Activated T-helper 17 cell treated with anti-CD3 and anti-CD28 coated beads, Interleukin-2, amount 50 U/mL, for 72 hours (primary cell): ENCODE measurements at places on chromosomes 1 and 21.

- ATAC-seq, result no peak
Measured at GRCh38 chr1:231334079-231334666, 3.5 kb downstream of the EXOC8 start.

- no peak for ATAC-seq
Measured at GRCh38 chr1:228882771-228883450, 147.6 kb downstream of the RHOU start.

DNA sequence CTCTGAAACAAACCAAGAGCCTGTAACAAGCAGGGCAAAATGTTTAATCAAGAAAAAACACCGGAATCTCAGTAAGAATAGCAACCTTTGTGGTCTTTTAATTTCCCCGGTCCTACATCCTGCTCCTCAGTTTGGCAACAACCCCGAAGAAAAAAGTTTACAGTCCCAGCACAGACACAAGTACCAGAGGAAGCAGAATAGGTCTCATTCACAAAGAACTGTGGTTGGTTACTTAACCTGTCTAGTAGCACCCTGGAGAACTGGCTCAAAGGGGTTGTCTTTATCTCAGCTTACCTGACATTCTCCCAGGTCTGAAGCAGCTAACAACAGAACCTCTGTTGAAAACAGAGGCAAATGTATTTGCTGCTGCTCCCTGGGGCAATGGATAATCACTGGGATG lies 399.3 kb downstream of the AJAP1 start:
- ATAC-seq, result no peak

GRCh38 chr1:71435951-71436350 lies 355.1 kb upstream of the ZRANB2 start:
- ATAC-seq, result no peak

DNA sequence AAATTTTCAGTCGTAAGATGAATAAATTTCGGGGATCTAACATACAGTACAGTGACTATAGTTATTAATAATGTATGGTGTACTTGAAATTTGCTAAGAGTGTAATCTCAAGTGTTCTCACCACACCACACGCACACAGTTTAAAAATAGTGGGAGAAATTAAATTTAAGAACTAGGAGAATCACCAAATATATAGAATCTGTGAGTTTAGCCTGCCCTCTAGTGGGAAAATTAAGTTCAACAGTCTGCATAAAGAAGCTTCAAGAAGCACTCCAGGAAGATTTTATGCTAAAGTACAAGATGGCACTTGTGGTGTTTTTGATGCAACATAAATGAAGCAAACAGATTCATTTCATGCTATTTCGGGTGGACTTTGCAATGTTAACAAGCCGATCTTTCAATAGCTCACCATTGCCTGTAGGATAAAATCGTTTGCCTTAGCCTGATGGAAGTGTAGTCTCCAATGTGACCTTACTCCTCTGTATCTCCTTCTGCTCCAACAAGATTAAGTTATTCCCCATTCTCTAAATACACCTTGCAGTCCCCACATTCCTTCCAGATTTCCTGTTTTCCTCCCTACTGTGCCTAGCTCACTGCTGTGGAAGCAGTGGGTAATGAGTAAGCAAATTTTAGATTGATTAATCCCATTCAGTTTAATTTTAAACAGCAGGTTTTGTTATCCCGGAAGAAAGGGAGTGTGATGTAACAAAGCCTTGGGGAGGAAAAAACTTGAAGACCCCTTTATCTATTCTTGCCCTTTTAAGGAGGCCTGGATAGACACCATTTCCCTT lies 8.7 kb upstream of the PIK3C2B start:
- no peak for ATAC-seq

- ATAC-seq, result no peak
Measured at GRCh38 chr1:32635508-32636277, 14.7 kb downstream of the ZBTB8OS start.

DNA sequence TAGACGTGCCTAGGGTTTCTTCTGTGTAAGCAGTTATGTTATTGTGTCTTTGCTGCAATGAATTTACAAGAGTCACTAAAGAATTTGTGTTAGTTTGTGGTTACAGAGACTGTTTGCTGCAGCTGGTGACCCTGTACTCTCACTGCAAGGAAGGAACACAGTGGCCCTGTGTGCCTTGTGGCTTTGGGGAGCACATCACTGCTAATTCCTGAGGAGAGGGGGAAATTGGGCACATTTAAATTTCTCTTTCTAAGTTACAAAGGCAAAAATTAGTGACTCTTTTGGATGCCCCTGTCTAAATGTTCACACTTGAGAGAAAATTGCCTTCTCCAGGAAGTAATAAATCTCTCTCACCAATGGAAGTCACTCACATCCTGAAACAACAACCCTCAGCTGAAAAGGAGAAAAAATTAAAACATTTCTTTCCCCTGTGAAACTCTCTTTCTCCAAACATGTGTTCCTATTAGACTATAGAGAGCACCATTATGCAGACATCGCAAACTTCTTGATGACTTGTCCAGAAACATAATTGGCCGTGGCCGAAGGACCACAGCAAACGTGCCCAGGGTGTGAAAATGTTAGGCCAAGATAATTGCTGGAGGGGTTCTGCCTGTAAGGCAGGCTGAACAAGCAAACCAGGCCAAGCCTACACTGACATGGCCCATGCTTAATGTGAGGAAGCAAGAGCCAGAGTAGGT lies 32.3 kb upstream of the SPAG17 start:
- no peak for ATAC-seq

- ATAC-seq, result no peak
Measured at GRCh38 chr21:33751533-33751932, 109.2 kb downstream of the ITSN1 start.

DNA sequence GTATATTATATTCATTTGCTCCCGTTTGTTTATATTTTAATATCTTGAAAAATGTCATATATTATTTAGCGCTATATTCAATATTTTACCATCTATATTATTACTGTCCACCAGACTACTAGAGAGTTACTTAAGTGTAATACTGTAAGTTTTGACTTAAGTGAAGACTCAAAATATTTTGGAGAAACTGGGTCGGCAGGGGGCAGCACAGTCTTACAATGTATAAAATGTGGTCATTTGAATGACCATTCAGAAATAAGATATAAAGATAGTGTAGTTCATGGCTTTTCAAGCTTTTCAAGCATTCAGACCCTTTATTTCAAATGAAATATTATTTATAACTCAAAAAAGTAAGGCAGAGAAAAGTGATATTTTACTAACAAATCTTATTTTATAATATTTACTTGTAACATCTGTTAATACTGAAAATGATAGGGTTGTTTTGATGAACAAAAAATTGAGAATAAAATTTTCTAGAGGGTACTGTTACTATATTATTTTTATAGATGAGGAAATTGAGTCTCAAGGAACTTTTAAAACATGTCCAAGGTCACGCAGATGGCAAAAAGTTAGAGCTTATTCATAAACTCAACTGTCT lies 89.0 kb upstream of the SERTAD4 start:
- no peak for ATAC-seq

GRCh38 chr1:181038399-181038873 lies 4.7 kb downstream of the MR1 start:
- ATAC-seq, result peak; percentile 54

DNA sequence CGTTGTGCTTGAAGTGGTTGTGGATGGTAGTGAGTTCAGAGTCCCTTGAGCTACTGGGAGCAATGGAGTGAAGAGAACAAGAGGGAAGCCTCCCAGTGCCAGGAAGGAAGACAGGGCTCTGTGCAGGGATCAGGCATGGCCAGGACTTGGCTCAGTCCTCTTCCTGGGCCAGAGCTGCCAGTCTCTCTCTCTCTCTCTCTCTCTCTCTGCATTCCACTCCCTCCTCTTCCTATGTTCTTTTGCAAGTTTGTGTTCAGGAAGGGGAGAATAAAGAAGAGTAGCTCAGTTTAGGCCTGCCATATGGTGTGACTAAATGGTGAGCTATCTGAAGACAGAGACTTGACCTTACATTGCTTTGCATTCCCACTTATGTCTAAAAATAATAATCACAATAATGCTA lies 20.5 kb upstream of the RPTN start:
- ATAC-seq, result no peak

DNA sequence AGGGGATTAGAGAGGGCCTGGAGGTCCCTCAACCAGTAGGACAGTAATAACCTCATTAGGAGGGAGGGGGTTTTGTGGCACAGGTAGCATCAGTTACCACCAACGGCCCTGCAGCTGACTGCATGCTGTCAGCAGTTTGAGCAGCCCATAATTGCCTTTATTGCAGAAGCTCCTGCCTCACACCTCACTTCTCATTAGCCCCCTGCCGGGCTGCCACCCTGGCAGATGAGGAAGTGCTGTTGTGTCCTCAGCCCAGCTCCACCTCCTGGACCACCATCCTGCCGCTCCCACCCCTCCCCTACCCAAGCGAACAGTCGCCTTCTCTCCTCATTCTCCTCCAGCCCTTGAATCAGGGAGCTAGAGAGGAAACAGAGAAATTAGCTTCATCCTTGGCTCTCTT lies 237.4 kb downstream of the LMX1A start:
- no peak for ATAC-seq

GRCh38 chr1:228794173-228794572 lies 58.9 kb downstream of the RHOU start:
- ATAC-seq, result peak; percentile 66

DNA sequence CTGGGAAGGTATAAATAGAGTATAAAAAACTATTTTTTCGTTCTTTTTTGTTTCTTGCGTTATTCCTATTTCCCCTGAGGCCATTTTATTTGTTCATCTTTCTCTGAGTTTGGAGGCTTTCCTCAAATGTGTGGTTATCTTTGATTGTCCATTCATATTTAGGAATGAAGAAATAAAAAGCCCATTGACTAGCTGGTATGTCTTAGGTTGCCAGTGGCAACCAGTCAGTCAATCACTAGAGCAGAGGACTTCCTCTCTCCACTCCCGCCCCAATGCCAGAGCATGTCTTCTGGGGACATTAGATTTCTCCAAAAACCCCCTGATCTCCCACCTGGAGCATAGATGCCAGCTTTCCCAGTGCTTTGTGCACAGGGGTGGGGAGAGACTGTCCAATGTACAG lies 20.7 kb upstream of the FOXE3 start:
- ATAC-seq, result no peak

GRCh38 chr1:197195100-197195499 lies 48.6 kb upstream of the ASPM start:
- no peak for ATAC-seq

DNA sequence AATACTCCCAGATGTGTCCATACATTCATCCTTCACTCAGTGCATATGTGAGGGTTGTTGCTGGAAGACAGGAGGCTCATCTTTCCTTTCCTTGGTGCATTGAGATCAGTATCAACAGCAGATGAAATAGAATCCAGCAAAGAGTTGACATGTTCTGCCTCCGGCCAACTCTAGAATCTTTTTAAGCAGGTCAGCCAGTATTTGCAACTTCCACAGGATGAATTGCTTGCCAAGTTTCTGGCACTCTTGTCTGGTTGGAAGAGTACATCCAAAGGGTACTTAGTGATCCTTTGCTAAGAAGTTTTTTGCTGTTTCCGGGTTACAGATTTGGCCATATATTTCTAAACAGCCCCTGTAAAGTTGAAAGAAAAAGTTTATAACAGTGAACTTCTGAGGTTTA lies 21.1 kb downstream of the SYNC start:
- no peak for ATAC-seq

- ATAC-seq, result peak; percentile 99
Measured at GRCh38 chr1:113742515-113742914, 16.8 kb downstream of the PHTF1 start.

- no peak for ATAC-seq
Measured at GRCh38 chr1:184457500-184457899, 70.7 kb downstream of the C1orf21 start.

- no peak for ATAC-seq
Measured at GRCh38 chr1:43449708-43450069, 4.0 kb downstream of the HYI start.

DNA sequence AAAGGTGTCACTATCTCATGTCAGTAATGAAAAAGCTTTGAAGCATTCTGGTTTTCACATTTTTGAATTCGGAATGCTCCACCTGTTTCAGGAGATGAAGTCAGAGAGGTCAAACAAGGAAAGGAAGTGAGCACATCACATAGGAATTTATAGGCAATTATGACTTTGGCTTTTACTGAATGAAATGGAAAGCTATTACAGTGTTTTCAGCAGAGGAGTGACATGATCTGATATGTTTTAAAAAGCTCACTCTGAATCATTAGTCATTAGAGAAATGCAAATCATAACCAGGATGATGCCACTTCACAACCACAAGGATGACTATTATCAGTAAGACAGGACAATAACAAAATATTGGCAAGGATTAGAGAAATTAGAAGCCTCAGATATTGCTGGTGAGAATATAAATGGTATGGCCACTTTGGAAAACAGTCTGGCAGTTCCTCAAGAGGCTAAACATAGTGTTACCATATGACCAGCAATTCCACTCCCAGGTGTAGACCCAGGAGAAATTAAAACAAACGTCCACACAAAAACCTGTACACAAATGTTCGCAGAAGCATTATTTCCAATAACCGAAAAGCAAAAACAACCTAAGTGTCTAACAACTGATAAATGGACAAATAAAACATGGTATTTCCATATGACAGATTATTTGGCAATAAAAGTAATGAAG lies 7.5 kb downstream of the TAF1A start:
- peak; percentile 65 for ATAC-seq

DNA sequence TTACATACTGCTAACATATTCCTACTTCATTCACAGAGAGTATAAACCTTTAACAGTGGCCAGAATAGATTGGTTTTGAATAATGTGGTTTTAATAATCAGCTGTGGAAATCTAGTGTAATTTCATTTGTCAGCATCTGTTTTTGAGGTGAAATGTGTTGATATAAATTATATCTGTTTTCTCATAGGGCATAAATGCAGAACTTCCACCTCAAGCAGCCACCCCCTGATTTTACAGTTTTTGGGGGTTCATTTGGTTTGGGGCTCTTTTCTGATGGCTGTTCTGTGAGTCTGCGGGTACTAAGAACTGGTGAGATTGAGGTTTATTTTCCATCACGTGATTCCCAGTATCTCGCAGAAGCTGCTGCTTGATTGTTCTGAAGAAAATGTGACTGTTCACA lies 23.2 kb downstream of the EDARADD start:
- no peak for ATAC-seq

- ATAC-seq, result peak; percentile 82
Measured at GRCh38 chr1:12067900-12068821, 5.1 kb downstream of the TNFRSF8 start.
